ENCODE measurements at places on chromosomes 16 and 17.

DNA sequence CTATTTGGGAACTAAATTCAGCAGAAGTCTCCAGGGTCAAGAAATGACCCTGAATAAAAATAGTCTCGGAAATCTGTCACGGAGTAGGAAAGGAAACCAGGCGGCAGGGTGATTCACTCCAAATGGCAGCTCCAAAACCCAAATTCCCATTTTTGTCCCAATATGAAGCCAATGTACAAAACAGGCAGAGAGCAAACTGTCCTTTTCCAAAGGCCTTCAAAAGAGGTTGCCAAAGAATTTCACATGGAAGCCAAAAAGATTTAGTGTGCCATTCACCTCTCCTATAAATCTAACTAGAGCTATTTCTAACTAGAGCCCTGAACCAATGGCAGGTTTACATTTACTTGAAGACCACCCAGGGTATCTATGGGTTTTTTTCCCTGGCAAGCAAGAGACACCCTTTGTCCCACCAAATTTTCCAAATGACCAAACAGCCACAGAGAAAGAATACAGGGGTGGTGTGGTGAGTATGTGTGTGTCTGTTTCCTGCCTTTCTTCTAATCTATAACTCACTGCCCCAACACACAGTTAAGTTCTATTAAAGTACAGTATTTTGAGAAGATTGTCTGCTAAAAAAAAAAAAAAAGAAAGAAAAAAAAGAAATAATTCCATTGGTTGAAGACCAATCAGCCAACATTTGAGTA is 6.8 kb downstream of the MYO1D start:
- no peak for DNase-seq

DNA sequence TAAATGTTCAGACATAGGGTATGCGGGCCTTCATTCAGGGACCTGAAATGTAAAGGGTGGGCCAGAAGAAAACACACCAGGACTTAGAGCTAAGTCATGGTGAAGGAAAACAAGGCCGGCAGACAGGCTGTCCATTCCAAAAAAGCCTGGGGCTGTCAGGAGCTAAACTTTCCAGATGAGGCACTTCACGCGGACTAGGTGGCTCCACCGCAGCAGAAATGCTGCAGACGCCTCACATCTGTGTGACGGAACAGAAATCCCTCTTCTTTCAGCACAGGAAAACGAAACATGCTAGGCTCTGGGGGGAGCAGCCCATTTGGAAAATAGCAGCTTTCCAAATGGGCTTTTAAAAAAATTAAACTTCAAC is 88.7 kb downstream of the HS3ST3A1 start:
- DNase-seq = no peak

DNA sequence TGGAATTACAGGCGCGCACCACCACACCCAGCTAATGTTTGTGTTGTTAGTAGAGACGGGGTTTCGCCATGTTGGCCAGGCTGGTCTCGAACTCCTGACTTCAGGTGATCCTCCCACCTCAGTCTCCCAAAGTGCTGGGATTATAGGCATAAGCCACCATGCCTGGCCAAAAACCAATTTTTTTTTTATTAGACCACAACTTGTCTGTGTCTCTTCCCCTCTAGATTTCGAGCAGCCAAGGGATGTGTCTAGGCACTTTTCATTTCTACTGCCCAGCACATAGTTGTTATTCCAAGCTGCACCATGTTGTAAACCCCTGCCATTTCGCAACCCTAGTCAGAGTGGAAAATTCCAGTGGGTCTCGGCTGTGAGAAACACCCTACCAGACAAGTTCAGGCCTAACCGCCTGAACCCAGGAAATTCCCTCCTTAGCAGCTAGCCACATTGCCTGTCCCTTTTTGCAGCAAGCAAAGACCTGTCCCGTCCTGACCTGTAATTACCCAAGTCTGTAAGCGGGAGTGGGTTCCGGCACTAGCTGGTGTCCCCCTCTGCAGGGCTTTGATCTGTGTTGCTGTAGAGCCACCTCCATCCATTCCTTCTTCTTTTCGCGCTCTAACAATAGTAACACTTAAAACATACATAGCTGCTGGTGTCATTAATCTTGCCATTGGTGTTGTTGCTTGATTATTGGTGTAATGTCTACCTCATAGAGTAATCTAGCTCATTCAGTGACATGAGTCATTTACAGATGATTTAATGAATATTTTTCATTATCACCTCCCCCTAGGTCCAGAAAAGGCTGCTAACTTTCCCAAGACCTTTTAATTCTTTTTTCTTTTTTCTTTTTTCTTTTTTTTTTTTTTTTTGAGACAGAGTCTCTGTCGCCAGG is 77.3 kb upstream of the ATF7IP2 start:
- DNase-seq = no peak

DNA sequence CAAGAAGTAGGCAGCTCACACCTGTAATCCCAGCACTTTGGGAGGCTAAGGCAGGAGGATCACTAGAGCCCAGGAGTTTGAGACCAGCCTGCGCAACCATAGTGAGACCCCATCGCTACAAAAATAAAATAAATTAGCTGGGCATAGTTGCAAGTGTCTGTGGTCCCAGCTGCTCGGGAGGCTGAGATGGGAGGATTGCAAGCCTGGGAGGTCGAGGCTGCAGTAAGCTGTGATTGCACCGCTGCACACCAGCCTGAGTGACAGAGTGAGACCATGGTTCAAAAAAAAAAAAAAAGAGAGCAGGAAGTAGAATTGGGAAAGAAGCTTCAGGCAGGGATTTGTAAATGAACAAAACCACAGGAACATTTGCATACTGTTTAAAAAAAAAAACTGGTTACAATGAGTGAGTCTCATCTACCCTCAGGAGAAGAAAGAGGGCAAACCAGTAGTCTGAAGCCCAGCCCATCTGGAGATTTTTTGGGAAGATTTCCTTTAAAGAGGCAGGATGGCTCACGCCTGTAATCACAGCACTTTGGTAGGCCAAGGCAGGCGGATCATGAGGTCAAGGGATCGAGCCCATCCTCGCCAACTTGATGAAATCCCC is 7.9 kb downstream of the MPV17L start:
- DNase-seq = no peak

DNA sequence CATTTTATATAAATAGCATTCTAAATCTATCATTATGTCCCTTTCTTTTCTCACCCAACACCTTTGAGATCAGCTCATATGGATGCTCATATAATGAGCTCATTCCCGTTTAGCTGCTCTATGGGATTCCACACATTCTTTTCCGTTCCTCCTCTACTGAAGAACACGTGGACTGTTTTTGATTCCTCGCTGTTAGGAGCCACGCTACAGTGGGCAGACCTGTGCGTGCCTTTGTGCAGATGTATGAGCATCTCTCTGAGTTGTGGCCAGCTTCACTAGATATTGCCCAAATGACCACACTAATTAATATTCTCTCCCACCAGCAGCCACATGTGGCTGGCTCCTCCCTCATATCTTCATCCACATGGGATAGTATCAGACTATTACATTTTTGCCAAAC is 6.0 kb upstream of the TNFRSF13B start:
- no peak for DNase-seq

DNA sequence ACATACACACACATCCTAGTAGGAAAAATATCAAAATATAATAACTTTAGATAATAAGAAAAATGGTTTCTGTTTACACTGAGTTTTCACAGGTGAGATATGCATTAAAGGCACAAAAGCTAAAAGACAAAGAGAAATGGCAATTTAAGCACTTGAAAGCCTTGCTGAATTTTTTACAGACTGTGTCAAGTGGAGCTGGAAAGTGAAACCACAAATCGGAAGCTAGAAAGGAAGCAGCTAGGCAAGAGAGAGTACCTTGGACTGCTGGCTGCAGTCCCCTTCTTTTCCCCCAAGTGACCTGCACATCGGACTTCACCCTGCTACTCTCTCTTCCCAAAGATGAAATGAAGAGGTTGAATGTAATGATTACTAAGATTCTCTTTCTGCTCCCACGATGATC is 135.1 kb downstream of the CDH13 start:
- DNase-seq = no peak

- no peak for DNase-seq
These were observed 7.1 kb downstream of the P2RX5 start for GRCh38 chr17:3688852-3689261.

DNA sequence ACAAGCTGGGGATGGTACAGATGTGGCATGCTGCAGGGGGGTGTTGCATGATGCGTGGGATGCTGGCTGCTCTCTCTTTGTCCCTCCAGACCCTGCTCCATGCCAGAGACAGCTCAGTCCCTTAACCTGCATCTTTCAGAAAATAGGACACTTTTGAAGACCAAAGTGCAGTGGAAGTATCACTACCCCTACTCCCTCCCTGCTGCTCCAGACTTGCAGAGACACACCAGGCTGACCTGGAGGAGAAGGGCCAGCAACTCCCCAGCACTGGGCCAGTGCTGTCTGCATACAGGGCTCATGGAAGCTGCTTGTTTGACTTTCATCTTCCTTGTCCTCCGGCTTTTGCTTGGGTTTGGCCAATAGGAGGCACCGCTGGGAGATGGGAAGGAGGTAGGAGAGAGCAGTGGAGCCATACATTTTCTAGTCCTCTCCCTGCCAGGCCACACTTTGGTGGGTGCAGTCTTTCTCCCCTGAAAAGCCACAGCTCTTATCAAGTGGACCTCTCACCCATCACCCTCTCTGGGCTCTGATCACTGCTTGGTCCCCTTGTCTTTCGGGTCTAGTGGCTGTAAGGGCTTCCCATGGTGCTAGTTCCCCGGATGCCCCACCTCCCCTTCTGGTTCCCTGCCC is 46.1 kb upstream of the NKD1 start:
- no peak for DNase-seq

DNA sequence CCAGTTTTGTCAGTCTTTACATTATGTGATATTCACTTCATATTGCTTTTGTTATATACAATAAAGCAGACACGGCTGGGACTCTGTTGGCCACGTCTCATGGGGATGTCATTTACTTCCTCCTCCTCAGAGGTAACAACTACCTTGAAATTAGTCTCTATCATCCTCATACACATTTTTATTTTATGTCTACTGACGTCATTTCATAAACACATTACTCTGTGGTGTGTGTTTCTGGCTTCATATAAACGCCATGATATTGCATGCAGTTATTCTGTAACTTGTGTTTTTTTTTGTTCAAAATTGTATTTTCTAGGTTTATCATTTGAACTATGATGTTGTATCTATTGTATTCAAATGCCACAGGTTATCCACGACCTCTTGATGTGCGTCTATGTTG is 13.4 kb upstream of the IRF8 start:
- no peak for DNase-seq

GRCh38 chr17:231966-232807 is 50.7 kb upstream of the DOC2B start:
- no peak for DNase-seq

DNA sequence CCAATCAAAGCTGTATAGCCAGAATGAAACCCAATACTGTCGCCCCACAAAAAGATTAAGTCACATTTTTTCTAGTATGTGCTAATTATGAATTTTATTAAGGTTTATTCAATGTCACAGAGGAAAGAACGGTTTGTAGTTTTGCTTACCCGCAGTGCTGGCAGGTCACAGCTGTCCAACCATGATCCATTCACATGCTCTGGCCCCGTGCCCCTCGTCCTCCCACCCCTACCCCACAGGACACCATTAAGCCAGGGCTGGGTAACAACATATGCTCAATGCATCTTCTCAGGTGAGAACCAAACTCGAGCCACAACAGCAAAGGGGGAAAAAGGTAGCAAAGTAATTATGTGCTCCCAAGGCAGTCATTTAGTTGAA is 589 bp upstream of the FBF1 start:
- DNase-seq = no peak

GRCh38 chr16:27127308-27127707 is 60.6 kb downstream of the C16orf82 start:
- DNase-seq = no peak

DNA sequence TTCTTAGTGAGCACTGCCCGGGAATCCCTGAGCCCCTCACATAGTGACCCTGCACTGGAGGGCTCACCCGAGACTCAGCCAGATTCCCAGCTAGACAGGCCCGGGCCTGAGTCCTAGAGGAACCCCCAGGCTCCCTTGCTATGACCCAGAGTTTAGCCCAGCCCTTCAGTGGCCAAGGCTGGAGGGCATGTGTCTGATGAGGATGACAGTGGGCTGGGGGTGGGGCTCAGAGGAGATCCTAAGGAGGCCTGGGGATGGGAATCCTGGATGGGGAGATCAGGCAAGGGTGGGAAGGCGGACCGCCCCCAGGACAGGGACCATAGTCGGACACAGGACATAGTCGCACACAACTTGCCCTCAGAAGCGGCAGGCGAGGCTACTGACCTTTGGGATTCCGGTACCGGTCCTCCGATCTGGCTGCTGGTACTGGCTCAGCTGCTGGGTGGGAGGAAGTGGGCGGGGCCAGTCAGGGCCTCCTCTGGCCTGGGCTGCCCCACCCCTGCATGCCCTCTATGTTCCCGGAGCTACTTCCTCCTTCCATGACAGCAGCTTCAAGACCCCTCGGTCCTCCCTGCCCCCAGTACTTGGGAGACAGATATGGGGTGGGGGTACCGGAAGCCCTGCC is 1.1 kb downstream of the CD79B start:
- DNase-seq = peak; percentile 41

GRCh38 chr17:76255801-76256429 is 9.2 kb upstream of the UBALD2 start:
- no peak for DNase-seq

DNA sequence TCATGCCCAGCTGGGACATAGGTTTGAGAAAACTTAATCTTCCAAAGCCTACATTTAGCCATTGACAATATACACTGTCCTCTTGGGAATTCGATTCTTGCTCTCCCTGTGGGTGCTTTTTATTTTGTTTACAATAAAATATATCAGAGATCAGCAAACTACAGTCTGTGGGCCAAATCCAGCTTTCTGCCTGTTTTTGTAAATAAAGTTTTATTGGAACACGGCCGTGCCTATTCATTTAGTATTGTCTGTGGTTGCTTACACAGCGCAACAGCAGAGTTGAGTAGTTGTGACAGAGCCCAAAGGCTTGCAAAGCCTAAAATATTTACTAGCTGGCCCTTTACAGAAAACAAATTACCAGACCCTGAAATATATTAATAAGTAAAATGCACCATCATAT is 39.7 kb upstream of the DNAJA2 start:
- no peak for DNase-seq

- no peak for DNase-seq
These were observed 22.5 kb downstream of the STAT5A start for GRCh38 chr17:42310787-42311215.

- DNase-seq = no peak
These were observed 13.7 kb upstream of the NLRC3 start for GRCh38 chr16:3590736-3591435.

DNA sequence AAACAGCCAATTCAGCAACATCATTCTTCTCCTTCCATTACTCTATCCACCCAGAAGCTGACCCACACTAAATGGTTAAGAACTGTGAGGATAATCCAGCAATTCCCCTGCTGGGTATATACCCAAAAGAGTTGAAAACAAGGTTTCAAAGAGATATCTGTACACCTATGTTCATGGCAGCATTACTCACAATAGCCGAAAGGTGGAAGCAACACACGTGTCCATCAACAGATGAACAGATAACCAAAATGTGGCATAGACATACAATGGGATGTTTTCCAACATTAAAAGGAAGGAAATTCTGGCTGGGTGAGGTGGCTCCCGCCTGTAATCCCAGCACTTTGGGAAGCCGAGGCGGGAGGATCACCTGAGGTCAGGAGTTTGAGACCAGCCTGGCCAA is 19.9 kb downstream of the MIS12 start:
- no peak for DNase-seq

DNA sequence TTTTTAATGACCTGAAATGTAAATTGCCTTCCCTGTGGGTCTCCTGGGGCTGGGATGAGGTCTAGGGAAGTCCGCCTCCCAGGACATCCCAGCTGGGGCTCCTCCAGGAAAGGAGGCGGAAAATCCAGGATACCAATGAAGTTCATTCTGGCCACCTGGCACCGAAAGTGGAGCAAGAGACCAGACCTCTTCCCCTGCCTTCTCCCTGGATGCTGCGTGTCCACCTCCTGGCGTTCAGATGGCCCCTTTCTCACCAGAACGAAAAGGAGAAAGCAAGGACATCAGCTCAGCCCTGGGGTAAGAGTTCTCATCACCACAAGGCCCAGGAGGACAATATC is 20.4 kb downstream of the RBFOX3 start:
- DNase-seq = no peak
